ENCODE measurements at places on chromosomes 16 and 17.

DNA sequence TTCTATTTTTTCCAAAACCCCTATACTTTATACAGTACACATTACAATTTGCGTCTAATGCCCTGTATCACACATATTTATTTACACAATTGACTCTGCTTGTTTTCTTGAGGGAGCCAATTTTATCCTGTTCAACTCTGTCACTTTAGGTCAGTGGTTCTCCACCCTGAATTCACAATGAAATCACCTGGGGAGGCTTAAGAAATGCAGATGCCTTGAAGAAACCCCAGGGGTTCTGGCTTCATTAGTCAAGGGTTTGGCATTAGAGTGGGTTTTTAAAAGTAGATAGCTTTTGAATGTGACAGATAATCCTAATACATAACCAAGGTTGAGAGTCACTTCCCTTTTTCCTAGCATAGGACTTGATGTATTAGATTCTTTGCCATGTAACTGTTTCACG, 398.6 kb upstream of the ERCC4 start:
- no peak for DNase-seq

DNA sequence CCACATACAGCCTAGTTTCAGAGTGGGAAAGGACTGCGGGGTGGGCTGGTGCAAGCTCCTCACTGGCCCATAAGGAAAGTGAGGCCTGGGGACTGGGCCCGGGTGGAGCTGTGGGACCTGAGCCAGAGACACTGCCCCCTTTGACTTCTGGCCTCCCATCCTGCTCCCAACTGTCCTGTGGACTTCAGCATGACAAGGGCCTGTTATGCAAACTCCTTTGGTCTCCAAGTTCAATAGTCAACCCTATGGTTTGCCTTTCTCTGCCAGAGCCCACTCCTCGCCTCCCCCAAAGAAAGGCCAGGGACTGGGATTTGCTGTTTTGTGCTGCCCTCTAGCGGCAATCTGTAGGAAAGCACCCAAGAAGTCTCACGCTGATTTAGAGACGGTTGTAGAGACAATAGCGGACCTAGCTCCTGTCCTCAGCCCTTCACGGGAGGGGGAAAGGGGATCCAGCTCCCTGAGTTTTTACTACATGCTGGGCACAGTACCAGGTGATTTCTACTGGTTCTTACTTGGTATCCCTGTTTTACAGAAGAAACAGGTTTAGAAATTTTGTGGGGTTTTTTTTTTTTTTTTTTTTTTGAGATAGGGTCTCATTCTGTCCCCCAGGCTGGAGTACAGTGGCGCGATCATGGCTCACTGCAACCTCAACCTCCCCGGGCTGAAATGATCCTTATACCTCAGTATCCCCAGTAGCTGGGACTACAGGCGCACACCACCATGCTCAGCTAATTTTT, 1.2 kb upstream of the TLCD3B start:
- peak; percentile 14 for DNase-seq

GRCh38 chr16:75593825-75594820, 27.9 kb downstream of the GABARAPL2 start:
- no peak for DNase-seq

DNA sequence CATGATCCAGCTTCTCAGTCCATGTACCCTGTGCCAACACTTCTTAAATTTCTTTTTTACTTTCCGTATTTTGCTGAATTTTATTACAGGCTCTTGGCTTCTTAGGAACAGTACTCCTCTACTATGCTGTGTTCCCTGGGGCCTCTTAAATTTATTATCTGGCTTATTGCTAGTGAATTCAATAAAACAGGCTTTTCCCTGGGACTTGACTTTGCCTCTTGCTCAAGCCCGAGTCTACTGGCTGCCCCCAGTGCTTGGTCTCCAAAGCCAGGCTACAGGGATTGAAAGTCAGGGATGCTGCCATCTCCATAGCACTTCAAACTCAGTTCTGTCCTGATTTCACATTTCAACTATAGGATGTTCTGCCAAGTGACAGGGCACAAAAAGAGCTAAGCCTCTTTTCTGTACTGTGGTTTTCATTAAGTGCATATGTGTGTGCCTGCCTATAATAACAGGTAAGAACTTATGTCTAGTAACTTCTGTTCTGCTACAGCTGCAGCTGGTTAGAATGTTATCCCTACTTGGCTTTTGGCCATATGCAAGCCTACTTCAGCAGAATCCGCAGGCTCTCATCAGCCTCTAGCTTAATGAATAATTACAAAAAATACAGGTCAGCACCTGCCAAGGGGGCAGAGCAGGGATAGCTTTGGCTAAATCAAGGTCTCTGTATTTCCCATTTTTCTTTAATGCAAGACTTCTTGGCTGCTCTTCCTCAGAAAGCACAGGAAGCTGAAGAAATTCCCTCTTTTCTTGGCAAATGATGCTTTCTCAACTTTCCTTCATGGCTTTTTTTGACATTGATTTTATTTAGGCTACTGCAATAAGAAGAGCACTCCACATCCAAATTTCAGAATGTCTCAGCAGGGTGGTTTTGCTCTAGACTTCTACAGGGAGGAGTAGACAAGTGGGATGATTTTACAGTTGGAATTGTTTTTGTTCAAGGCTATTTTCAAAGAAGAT, 8.2 kb downstream of the FAM20A start:
- no peak for DNase-seq

DNA sequence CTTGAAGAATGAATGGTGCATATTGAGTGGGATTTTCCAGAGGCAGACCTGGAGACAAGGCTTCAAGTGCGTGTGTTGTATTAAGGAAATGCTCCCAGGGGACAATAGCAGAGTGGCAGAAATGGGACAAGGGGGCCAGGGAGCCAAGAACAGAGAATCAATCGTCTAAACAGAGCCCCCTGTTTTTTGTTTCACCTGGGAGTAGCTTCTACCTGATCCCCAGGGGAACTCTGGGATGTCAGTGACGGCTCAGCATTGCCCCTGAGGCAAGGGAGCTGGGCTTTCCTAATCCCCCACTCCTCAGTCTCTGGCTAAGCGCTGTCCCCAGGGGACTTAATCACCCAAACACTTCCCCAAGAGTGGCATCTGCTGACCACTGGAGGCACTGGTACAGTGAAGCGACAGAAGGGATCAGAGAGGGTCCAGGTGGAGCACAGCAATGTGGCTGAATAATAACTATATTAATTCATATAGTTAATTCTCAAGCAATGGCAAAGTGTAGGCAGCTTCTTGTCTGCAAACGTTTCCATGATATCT, 35.7 kb upstream of the C16orf78 start:
- no peak for DNase-seq

DNA sequence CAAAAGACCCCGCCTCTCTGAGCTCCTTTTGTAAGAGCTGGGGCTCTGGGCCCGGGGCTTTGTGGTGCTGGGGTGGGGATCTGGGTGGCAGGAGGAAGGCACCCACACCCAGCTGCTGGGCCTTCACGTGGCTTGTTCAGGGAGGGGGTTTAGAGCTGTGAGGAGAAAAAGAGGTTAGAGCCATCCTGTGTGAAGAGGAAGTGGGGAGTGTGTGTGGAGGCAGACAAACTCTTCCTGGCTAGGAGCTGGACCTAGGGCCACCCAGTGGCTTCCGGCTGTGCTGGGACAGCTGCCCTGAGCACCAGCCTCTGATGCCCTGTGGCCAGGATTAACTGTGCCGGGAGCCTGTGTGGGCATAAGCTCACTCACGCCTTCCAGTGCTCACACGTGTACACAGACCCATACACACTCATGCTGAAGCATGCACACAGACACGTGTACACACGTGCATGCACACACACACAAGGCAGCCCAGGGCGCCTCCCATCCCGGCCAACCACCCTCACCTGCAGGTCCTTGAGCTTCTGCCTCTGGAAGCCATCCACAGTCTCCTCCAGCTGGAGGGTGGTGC, 7.4 kb downstream of the CIBAR2 start:
- no peak for DNase-seq

DNA sequence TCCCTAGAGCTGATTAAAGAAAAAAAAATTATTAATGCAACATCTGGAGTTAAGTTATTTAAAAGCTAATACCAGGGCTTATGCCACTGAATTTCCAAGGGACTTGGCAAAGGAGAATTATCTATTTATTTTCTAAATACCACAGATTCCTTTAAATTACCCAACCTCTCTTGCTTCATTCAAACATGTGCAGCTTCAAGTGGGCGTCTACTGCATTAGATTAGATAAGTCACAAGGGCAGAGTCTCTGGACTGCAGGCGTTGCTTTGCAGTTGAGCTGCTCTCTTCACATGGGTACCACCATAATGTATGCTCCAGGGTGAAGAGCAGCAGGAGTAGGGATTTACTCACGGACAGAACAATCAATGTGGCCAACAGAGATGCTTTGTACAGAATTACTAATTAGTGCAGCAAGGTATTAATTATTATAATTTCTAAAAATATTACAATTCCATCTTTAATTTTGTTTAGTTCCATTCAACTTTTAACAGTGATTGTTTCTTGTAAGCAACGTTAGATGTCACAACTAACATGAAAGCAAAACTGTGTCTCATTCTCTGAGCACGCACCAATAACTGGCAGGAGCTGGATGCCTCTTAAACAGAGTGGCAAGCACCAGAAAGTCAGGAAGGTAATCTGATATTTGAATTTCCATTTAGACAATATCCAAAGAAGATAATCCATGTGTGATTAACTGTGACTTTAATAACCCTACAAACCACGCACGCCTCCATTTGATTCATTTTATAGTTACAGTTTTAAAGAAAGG, 214.2 kb downstream of the STX8 start:
- DNase-seq: no peak

- no peak for DNase-seq
Measured at GRCh38 chr16:83031524-83031923, 404.8 kb downstream of the CDH13 start.
